Neuronal stem cell (in vitro differentiated cells): ENCODE measurements at places on chromosomes 6 and 20.

GRCh38 chr20:40806929-40807820, 118.1 kb upstream of the MAFB start:
- DNase-seq: no peak

GRCh38 chr6:143346004-143346403, 104.5 kb downstream of the ADAT2 start:
- no peak for DNase-seq

- DNase-seq: no peak
Measured at GRCh38 chr6:116060572-116061283, at the start of gene FRK. TSS of gene FRK (minus strand) at chr6:116060891. CDS start at chr6:116060311, 580 bp downstream.

GRCh38 chr6:23851522-23851921, 274.5 kb upstream of the NRSN1 start:
- DNase-seq: no peak

GRCh38 chr6:119207971-119208725, 129.7 kb upstream of the FAM184A start:
- no peak for DNase-seq

- DNase-seq: no peak
Measured at GRCh38 chr20:12531626-12532025, 477.1 kb upstream of the SPTLC3 start.

DNA sequence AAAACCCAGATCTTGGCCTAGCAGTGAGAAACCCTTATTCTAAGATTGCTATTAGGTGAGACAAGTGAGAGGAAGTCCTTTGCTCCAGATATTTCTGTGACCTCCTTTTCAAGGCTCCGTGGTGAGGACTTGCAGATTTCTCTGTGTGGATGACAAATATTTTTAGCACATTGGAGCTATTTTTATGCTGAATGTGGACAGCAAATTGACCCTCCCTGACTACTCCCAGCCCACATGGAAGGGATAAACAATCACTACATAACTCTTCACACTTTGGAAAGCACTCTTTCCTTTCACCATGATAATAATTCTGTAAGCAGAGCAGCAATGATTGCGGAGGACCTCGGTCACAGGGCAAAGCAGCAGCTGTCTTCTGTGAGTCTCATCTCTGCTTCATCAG, 88.0 kb upstream of the ADGRF1 start:
- no peak for DNase-seq

GRCh38 chr6:22964334-22964733, 395.0 kb downstream of the HDGFL1 start:
- DNase-seq: no peak

GRCh38 chr6:132611616-132612015, 12.5 kb downstream of the TAAR2 start:
- no peak for DNase-seq

DNA sequence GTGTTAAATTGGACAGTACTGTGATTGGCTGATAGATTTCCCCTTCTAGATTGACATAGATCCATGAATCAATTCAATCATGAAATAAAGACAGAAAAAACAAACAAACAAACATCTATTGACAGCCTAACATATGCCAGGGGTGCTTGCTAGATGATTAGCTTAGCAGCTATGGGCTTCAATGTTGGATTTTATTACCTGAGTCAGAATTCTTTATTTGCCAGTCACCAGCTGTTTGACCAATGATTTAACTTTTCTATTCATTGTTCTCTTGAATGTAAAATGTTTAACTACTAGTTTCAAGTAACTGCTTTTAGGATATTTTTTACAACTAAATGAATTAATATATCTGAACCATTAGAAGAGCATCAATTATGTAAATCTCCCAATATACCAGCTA, 901.3 kb upstream of the CITED2 start:
- no peak for DNase-seq

GRCh38 chr20:50434653-50435396, 75.4 kb upstream of the PTPN1 start:
- DNase-seq: no peak

DNA sequence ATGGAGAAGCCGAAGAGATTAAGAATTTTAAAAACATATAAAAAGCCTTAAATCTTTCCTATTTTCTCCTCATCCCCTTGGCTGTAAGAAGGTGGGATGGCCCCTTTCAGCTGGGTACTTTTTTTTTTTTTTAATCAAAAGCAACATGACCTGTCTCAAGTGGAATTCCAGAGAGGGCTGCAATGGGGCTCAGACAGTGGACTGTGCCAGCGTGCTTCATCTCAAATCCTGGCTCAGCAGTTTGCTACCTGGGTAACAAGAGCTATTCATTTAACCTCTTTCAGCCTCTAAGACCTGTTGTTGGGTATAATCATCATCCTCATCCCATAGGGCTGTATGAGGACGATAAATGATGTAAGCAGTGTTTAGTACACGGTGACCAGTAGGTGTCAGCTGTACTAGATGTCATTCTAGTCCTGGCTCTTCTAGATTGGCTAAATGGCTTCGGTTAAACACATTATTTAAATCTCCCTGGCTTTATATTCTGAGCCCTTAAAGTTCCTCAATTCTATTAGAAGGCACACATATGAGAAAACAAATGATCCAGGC, 6.9 kb upstream of the PPP1R3G start:
- no peak for DNase-seq

DNA sequence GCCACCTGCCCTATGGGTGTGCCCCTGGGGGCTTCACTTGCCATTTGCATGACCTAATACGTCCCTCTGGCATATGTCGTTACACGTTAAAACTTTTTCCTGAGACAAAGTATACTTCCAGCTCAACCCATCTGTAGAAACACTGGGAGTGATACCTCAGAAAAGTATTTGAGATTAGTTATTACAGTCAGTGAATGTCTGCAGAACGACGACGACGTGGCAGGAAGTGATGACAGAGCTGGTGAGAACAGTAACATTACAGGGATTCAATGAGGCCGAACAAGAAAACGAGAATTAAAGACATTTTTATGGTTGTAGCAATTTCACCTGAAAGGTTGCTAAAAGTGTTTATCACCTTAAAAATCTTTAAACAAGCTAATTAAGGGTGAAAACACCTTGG, 40.2 kb downstream of the SASH1 start:
- DNase-seq: no peak

DNA sequence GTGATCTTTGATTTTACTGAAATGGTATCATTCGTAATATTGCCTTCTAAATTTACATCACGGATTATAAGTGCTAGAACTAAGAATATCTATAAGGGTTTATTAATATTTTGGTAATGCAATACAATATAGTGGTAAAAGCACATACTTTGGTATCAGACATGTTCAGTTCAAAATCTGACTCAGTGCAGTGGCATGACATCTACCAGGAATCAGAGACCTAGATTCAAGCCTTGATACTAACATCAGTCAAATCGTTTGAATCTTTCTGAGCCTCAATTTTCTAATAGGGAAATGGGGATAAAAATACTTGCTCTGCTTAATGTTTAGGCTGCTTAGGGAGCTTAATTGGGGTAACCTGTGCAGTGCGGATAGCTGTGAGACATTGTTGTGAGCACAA, 488.0 kb downstream of the BCKDHB start:
- DNase-seq: no peak

DNA sequence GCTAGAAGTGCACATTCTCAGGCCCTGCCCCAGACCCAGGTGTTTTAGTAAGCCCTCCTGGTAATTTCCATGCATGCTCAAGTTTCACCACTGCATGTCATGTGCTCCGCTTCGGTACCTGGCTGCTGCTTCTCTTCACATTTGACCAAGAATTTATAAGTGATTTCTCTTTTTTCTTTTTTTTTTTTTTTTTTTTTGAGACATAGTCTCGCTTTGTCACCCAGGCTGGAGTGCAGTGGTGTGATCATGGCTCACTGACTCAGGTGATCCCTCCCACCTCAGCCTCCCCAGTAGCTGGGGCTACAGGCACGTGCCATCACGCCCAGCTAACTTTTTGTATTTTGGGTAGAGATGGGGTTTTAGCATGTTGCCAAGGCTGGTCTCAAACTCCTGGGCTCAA, 16.0 kb downstream of the TM9SF4 start:
- DNase-seq: no peak

- peak; percentile 80 for DNase-seq
Measured at GRCh38 chr20:34709831-34710567, 5.9 kb downstream of the TP53INP2 start.

DNA sequence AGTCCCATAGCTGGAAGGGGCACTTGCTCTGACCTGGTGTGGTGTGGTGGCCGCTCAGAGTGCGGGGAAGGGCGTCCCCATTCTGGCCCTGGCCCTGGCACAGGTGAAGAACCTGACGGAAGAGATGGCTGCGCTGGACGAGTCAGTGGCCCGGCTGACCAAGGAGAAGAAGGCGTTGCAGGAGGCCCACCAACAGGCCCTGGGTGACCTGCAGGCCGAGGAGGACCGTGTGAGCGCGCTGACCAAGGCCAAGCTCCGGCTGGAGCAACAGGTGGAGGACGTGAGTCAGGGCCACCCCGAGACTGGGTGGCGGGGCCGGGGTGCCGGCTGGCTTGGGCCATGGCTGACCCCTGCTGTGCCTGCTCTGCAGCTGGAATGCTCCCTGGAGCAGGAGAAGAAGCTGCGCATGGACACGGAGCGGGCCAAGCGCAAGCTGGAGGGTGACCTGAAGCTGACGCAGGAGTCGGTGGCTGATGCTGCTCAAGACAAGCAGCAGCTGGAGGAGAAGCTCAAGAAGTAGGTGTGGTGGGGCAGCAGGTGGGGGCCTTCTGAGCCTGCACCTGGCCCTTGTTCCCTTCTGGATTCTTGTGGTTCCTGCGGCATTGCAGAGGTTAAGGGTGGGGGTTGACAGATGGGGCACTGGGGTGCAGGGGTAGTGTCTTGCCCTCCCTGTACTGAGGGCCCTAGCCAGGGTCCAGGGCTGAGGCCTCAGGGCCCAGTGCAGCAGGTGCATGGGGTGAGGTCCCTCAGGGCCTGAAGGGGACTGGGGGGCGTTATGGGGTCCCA, 40.8 kb downstream of the MYH7B start:
- no peak for DNase-seq

- no peak for DNase-seq
Measured at GRCh38 chr6:168981187-168981586, 272.5 kb downstream of the THBS2 start.

- no peak for DNase-seq
Measured at GRCh38 chr6:134640229-134640628, 309.7 kb downstream of the ALDH8A1 start.

GRCh38 chr6:33654831-33655554, 33.9 kb downstream of the ITPR3 start:
- DNase-seq: no peak

GRCh38 chr6:95578106-95578410, 723 bp downstream of the MANEA start:
- DNase-seq: no peak

- DNase-seq: no peak
Measured at GRCh38 chr6:13922750-13923149, 2.0 kb upstream of the RNF182 start.

GRCh38 chr20:46731770-46732169, 22.3 kb downstream of the SLC2A10 start:
- no peak for DNase-seq
